Brain microvascular endothelial cell (primary cell): ENCODE measurements at places on chromosomes 1 and 21.
A peak's percentile ranks its signal among the peaks of the same experiment; 100 is the strongest.

GRCh38 chr1:204711947-204712701, 26.6 kb upstream of the LRRN2 start:
- no peak for DNase-seq

- no peak for DNase-seq
Observed at GRCh38 chr1:1259119-1259488, 12.6 kb upstream of the C1QTNF12 start.

DNA sequence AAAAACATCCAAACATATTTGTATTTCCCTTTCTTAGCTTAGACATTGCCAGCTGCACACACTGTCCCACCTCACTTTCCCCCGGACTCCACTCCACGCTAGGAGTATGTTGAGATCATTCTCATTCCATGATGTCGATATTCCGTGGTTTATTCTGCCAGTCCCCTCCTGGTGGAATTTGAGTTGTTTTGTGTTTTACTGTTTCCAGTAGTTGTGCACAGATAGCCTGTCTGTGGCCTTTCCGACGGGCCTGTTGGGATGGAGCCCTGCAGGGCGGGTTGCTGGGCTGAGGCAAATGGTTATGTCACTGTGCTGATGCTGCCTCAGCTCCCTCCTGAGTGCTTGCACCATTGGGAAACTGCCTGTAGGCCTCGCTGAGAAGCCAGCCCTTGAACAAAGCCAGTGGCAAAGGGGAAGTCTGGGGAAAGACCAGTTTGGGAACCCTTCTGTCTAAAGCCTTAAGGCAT, 12.8 kb downstream of the TRAPPC10 start:
- peak; percentile 72 for DNase-seq

- no peak for DNase-seq
Observed at GRCh38 chr1:113088972-113089371, 16.0 kb downstream of the LRIG2 start.

GRCh38 chr1:52632732-52633290, at the start of gene SHISAL2A:
Gene SHISAL2A (plus strand): TSS chr1:52633168. CDS start chr1:52633494, 326 bp downstream.
- no peak for DNase-seq

DNA sequence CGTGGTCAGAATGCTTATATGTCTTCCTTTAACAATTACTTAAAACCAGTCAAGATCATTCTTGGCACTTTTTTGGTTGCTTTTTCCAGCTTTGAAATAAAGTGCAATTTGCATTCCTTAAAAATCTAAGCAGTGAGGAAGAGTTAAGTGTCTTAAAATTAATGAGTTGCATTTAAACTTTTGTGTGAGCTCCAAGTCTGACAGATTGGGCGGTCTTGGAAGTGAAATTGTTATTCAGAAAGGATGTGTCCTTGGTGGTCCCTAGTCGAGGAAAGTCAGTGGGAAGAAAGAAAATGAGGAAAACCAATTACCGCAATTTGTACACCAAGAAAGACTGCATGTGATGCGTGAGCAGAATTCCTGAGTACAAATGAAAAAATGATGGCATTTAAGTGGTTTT, 132.5 kb downstream of the HHIPL2 start:
- DNase-seq: no peak

DNA sequence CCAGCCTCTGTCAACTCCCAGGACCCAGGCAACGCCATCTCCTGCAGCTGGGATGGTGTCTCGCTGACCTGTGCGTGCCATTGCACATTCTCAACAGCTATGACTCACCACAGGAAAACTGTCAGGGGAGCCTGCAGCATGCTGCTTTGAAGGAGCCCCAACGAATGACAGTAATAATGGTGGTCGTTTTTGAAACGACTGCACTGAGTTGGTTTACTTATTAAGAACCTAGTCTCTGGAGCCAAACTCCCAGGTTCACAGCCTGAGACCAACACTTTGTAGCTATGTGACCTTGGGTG, 21.6 kb downstream of the TCEA3 start:
- peak; percentile 80 for DNase-seq

DNA sequence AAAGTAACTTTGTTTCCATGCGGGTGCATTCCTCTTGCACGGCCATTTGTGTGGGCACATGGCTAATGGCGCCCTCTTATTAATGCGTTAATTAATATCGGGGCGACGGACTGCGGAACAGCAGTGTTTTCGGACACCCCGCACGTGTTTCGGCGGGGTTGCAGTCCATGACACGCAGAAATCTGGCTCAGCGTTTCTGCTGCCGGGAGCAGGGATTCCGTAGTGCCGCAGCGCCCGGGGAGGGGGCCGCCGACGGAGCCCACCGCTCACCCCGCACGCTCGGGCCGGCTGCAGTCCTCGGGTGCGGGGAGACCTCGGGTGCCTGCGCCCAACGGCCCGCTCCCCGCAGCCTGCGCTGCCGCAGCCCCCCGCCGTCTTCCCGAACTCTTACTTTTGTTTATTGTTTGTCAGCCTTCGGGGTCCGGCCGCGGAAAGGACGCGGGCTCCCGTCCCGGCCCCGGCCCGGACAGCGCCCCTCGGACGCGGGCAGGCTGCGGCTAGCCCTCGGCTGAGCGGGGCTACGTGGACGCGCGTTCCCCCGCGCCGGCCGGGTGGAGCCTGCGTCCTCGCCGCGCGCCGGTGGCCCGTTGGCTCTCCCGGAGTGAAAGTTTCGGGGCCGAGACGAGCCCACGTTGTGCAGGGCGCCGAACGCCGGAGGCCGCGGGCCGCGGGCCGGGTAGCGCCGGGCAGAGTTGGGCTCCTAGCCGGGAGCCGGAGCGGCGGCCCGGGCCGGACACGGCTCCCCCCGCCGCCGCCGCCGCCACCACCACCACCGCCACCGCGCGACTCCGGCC, 849 bp downstream of the NFIA start:
- no peak for DNase-seq

- DNase-seq: no peak
Observed at GRCh38 chr1:2300004-2300771, 72.1 kb downstream of the SKI start.

DNA sequence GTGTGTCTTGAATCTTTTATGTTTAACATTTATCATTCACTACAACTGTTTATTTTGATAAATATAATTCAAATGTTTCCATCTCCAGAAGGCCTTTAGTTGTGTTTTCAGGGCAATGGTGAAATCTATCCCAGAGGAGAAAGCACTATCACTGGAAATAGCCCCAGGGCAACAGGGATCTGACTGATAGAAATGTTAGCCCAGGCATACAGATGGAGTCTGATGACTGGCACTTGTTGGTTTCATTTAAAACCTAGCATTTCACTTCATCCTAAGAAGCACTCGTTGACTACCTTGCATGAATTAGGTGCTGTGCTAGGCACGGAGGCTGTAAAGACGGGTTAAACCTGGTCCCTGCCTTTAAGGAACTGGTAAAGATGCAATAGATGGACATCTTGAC, 103.1 kb downstream of the C1orf21 start:
- no peak for DNase-seq

GRCh38 chr1:23424293-23425192, at the start of gene TCEA3:
Gene TCEA3 (minus strand): TSS chr1:23424748. CDS start chr1:23424633, 115 bp downstream.
- no peak for DNase-seq

DNA sequence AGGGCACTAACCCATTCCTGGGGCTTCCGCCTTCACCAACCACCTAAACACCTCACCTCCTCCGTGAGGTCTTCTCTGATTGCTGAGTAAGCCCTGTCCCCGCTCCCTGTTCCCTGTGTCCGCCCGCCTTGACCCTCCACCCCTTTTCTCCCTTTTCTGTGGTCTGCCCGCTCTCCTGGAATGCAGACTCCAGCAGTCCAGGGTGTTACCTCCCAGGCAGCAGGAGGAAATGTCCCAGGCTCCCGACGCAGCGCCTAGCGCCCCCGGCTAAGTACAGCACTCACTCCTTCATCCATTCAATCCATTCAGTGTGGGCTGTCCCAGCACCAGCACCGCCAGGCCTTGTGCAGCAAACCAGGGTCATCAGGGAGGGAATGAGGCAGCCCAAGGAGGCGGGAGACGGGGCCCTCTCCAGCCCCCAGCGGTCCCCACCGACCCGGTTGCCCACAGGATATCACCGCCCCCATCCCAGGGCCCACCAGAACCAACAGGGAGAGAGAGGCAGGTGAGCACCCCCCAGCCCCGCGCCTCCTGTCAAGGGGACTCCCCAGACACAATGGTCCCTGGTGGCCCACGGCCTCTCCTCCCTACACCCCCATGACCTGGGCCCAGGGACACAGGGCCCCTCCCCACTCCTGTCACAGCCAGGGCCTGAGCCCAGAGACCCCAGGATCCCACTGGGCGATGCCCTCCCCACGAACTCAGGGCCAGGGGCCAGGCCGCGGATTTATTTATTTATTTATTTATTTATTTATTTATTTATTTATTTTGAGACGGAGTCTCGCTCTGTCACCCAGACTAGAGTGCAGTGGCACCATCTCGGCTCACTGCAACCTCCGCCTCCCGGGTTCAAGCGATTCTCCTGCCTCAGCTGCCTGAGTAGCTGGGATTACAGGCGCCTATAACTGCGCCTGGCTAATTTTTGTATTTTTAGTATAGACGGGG, 10.2 kb downstream of the TNFRSF14 start:
- no peak for DNase-seq

- no peak for DNase-seq
Observed at GRCh38 chr1:235882816-235883215, 16.1 kb upstream of the LYST start.

- DNase-seq: no peak
Observed at GRCh38 chr1:182783068-182783467, 6.5 kb upstream of the NPL start.

- no peak for DNase-seq
Observed at GRCh38 chr1:1037366-1038327, 17.7 kb downstream of the AGRN start.

GRCh38 chr1:60672449-60672848, 409.9 kb upstream of the NFIA start:
- DNase-seq: no peak

DNA sequence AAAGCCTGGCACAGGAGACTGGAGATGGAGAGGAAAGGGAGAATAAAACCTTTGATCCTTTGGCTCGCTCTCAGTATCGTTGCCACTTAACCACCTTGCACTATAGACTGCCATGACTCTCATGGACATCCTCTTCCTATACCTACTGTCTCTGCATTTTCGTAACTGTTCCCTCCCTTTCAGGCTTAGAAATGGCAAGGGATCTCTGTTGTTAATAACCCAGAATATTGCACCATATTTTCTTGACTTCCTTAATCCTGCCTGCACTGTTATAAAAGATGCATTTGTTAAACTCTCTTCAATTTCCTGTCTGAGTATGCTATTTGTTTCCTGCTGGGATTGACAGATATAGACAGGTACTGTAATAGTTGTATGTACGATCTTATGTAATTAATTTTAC, 38.6 kb downstream of the CYYR1 start:
- DNase-seq: no peak

- no peak for DNase-seq
Observed at GRCh38 chr1:184153731-184154130, 102.2 kb downstream of the TSEN15 start.

DNA sequence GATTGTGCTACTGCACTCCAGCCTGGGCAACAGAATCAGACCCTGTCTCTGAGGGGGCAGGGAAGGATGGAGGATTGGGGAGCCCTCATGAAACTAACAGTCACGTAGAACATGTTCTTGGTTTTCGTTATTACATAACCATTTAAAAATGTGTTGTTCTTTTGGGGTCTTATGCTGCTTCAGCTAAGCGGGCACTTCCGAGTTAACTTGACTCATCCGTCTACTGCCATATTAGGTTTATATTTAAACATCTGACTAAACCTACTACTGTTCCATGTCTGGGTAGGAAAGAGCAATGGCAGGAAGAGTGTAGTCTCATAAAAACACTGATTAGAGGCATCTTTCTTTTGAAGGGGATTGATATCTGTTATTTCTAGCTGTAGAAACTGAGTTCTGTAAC, 59.5 kb upstream of the BMP8A start:
- peak; percentile 68 for DNase-seq

DNA sequence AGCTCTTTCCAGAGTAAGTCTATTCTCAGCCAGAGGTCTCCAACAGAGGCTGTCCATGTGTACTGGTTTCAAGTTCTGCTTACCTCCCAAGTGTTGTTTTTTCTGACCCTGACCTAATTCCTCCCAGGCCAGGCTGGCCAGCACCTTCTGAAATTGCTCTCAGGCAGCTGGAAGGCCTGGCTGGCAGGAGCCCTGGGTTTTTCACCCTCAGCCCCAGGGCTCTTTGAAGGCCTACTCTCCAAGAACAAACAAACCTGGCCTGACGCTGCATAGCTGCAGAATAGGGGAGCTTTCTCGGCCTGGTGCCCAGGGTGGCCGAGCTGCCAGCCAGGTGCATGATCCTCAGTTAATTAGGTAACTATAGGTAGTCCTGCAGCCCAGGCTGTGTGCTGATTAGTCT, 147.5 kb downstream of the CACNA1E start:
- no peak for DNase-seq

- peak; percentile 4 for DNase-seq
Observed at GRCh38 chr1:107820801-107821200, 144.2 kb downstream of the VAV3 start.

GRCh38 chr1:228197555-228198147, 10.2 kb upstream of the OBSCN start:
- DNase-seq: no peak

GRCh38 chr1:32817159-32817814, at the start of the genes S100PBP and YARS1:
Gene S100PBP (plus strand): TSS chr1:32817653. CDS start chr1:32826100, 8,447 bp downstream.
Gene YARS1 (minus strand): TSS chr1:32817358. CDS start chr1:32817244, 114 bp downstream.
- DNase-seq: peak; percentile 99

- DNase-seq: no peak
Observed at GRCh38 chr1:43235040-43235439, 34.7 kb upstream of the TMEM125 start.

- DNase-seq: no peak
Observed at GRCh38 chr1:91749788-91750231, 136.1 kb downstream of the TGFBR3 start.

DNA sequence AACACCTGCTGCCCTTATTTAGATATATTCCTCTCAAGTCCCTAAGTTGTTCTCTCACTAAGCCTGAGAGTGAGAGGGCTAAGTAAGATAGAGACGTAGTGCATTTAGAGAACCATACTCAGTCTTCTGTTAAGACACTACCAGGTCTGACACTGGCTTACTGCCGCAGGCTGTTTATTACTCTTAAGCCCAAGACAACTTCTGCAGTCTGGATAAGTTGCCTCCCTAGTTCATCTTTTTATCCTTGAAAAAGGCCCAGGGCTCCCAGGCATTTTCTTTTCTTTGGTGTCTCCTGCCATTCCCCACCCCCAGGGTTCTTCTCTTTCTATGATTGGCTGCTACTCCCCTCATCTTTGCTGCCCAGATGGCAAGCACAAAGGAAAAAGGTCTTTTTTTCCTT, 38.7 kb downstream of the CACHD1 start:
- DNase-seq: no peak

DNA sequence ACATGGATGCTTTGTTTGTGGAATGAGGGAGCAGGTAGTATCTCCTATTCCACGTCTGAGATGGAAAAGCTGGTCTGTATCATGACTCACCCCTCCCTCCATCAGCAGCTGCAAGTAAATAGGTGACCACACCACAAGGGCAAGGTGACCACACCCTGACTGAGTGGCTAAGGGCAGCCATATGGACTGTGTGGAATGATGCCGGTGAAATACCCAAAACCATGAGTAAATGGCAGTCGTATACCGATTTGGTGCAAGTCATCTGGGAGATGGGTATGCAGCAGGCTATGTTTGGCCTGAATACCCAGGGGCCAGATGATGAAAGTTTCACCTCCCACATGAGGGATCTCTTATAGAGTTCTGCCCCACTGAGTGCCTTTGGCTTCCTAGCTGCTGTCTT, 15.8 kb upstream of the UBE2U start:
- DNase-seq: no peak
